ENCODE measurements at places on chromosomes 6 and 20.

- peak; percentile 41 for ATAC-seq
Measured at GRCh38 chr20:23143098-23143497, 57.0 kb upstream of the CD93 start.

GRCh38 chr6:111871207-111871606, 2.0 kb downstream of the FYN start:
- peak; percentile 59 for ATAC-seq

- ATAC-seq = no peak
Measured at GRCh38 chr6:13573669-13574110, 711 bp upstream of the SIRT5 start.

- ATAC-seq = no peak
Measured at GRCh38 chr20:23625236-23625964, 12.4 kb downstream of the CST3 start.

- ATAC-seq = no peak
Measured at GRCh38 chr6:90446164-90446563, 140.7 kb downstream of the MAP3K7 start.

GRCh38 chr6:159645640-159646039, 47.4 kb downstream of the SOD2 start:
- no peak for ATAC-seq

DNA sequence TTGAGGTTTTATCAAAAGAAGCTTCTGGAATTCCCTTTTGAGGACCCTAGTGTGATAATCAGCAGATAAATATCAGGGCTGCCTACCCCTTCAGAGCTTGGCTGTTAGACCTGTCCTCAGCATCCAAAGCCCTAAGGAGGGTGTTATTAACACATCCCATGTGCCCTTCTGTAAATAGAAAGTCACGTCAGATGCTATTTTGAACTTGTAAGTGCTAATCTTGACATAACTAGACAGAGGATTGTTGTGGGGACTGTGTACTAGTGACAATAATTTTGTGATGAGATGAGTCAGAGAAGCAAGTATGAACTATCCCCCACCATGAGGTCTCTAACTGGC, 4.9 kb upstream of the LAMA4 start:
- ATAC-seq = no peak

DNA sequence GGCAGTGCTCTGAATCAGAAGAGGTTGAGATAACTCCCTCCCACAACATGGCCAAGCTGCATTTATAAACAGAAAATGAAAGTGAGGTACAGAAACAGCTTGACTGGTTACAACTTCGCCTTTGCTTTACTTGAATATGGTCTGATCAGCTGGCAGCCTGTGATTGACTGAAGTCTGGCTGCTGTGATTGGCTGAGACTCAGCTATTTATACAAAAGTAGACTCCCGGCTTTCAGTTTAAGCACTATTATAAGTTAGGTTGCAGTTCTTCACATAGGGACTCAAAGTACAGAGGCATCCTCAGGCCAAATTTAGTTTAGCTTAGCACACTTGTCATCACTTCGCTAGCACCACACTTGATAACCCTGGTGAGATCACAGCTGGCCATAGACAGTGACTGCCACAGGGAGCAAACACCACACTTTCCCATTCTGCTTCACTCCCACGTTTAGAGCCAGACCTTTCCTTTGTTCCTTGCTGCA, 362.6 kb downstream of the EPM2A start:
- peak; percentile 93 for ATAC-seq

- no peak for ATAC-seq
Measured at GRCh38 chr20:25274891-25275812, 27.3 kb downstream of the PYGB start.

DNA sequence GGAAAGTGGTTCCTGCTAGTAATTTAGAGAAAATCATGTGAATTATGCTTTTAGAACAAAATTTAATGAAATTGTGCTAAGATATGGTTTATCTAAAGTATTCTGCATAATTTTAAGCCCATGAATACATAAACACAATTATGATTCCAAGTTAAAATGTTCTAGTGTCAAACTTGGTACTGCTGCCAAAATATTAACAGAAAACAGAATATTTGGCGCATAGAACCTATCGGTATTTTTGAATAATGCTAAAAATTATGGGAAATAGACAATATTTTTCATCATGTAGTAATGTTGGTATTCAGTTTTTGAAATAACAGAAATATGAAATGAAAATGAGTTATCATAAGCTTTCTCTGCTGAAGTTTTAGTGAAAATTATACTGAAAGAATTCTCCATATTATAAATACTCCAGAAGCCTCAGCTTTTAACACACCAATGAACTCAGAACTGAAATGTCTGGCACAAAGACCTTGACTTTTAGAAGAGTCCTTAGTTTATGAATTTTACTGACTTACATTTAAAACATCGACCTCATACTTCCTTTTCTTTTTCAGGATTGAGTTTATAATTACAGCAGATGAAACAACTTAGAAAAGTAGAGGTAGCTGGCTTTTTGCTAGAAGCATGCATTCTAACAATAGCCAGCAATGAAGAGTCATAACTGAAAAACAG, 1192.3 kb upstream of the GJE1 start:
- ATAC-seq = no peak

DNA sequence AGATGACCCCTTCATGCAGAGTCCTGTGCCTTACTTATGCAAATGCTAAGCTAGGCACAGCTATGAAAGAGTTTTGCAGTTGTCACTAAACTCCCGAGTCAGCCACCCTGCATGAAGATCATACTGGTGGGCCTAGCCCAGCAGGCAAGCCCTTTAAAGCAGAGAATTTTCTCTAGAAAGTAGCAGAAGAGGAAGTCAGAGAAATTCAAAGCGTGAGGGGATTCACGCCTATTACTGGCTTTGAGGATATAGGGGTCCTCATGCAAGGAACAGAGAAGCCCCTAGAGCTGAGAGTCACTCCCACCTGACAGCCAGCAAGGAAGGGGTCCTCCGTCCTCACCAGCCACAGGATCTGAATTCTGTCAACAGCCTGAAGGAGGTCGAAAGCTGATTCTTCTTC, 54.6 kb downstream of the MYB start:
- no peak for ATAC-seq

- ATAC-seq = no peak
Measured at GRCh38 chr6:124436803-124437202, 525.4 kb upstream of the RNF217 start.

DNA sequence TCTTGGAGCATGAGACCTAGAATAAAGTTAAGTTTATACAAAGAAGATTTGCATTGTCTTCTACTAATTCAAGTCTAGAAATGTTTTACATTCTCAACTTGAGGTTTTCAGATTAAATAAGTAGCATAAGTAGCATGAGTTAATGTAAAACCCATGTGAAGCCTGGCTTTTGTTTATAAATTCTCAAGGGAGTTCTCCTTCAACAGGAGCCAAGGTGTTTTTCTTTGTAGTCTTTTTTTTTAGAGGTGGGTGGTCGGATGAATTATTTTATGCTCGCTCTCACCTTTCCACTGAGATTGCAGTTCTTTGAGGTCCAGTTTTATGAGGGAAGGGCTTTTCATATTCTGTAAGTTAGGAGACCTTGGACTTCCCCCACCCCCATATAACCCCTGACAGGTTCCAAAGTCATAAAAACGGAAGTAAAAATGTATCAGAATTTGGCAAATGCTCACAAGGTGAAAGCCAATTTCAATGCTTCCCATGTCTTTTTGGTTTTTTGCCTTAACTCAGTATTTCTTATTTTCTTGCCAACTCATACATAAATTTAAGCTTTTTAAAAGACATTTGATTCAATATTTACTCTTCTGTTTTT, 244.3 kb upstream of the ASCC3 start:
- ATAC-seq = no peak

DNA sequence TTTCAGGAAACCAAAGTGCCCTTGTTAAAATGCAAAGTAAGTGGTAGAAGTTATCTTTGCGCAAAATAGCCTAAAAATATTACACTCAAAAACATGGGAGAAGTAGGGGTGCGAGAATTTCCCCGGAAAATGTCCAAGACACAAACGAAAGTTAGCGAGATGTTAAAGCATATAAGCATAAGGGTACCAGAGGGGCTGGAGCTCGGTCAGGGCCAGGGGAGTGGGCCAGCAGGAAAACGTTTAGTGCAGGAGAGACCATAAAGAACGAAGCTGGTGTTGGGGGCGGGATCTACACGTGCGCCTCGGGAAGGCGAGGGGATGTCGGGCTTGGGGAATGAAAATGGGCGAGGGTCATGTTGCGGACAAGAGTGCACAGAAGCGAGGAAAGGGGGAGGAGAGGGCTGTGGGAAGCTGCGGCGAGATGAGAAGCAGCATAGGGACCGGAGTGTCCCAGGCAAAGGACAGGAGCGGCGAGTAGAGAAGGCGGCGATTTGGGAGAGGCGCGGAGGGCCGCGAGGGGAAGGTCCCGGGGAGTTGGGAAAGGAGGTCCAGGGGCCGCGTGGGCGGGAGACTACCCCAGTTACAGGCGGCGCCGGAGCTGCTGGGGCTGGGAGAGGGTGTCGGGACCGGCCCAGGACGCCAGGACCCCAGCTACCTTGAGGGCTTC, 600 bp downstream of the XPO5 start:
- no peak for ATAC-seq

DNA sequence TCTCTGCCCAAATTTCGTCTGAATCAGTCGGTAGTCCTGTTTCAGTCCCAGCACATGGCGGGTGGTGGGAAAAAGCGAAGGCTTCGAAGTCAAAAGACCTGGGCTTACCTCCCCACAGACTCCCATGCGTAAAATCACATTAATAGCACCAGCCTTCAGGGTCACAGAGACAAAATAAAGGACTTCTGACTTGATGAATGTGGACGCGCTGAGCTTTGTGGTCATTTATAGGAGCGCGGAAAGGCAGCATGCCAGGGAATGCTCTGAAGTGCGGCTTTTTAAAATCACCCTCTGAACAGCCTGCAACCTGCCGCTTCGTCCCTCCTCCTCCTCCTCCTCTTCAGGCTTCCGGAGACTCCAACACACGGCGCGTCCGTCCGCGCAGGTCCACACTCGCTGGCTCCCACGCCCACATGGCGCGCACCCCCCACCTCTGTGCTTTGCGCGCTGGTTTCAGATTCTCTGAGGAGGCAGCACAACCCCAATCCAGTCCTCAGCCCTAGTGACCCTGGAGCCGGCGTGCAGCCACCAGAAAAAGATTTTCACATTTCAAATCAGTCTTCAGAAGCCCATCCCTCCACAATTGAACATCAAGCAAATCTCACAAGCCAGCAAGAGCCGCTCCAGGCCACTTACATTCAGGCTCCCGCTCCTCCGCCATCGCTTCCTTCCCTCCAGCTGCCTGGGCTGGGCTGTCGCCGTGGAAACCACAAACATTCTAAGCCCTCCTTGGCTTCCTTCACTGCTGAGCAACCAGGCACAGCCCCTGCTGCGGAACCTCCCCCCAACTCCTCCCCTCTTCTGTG, at the start of gene C6orf118:
Gene C6orf118, minus strand, starts transcription at position 680 of the 806 bp plus-strand sequence. Its CDS starts 19 bp downstream, at position 661.
- no peak for ATAC-seq

DNA sequence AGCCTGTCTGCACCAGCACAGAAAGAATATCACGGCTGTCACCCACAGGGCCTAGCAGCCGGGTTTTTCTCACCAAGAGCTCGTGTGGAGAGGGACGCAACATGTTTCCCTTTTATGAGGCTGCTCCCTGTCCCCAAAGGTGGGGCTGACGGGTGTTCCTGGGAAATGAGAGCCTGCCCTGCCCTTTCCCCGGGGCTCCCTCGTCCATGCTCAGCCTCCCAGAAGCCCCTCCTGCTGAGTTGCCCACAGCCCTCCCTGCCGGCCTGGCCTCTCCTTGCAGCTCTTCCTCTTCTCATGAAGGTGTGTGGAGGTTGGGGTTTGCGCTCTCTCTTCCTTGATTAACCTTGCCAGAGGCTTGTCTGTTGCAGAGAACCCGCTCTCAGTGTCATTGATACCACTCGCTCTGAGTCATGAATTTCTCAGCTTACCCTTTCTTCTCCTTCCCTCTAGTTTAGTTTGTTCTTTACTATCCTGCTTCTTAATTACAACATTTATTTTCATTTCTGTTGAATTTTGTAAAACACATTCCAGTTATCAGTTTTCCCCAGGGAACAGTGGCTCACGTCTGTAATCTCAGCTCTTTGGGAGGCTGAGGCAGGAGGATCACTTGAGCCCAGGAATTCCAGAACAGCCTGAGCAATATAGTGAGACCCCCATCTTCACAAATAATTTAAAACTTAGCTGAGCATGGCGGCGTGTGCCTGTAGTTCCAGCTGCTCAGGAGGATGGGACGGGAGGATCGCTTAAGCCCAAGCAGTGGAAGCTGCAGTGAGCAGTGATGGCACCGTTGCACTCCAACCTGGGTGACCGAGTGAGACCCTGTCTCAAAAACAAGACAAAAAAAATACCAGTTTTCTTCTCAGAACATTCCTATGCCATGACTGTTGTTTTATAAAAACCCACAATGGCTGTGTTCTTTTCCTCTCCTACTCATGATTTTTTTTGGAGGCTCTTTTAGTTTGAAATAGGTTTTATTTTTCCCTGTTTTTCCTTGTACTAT, 103.8 kb downstream of the TMEM242 start:
- no peak for ATAC-seq

GRCh38 chr6:37323580-37323979, 30.2 kb upstream of the RNF8 start:
- no peak for ATAC-seq

DNA sequence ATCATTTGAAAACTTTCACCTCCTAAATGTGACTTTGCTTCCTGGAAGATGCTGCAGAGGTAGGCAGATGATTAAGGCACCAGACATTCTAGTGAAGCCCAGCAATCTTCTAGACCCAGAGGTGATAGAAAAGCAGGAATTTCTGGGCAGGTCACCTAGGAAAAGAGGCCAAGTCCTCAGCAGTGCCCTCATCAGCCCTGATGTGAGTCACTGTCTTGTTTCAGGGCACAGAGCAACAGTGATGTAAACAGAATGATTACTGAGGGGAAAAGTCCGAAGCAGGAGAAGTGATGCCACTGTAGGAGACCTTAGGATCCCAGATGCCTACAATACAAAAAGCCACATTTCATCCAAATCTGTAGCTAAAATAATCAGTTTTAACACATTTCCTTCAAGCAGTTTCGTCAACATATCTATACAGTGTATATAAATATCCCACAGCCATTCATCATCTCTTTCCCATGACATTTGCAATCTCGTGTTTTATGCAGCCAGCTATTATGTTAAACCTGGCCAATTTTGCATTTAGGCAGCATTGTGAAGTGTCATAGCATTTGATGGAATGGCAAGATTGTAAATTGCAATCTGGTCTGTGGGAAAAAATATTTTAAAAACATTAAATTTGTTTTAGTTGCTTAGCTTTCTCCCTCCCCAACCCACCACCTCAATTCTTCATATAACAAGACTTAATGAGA, 401.2 kb upstream of the RNF217 start:
- ATAC-seq = no peak

GRCh38 chr6:15001326-15001910, 244.5 kb upstream of the JARID2 start:
- no peak for ATAC-seq

DNA sequence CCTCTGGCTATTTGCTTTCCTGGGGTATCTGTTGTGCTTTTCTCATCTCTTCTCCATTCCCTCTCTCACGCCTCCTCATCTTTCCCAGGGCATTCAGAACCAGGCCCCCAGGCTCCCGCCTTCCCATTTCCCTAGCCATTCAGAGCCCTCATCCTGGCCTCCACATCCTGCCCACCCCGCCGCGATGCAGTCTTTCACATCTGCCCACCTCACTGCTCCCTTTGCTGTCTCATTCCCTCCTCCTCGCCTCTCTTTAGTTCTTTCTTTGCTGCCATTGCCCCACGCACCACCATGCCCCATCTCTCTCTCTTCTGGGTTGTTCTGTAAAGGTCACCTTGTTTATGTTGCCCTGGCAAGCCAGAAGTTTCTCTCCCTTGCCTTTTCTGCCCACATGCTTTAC, 10.6 kb upstream of the AAR2 start:
- no peak for ATAC-seq
